ENCODE measurements at places on chromosomes 5 and 9.

DNA sequence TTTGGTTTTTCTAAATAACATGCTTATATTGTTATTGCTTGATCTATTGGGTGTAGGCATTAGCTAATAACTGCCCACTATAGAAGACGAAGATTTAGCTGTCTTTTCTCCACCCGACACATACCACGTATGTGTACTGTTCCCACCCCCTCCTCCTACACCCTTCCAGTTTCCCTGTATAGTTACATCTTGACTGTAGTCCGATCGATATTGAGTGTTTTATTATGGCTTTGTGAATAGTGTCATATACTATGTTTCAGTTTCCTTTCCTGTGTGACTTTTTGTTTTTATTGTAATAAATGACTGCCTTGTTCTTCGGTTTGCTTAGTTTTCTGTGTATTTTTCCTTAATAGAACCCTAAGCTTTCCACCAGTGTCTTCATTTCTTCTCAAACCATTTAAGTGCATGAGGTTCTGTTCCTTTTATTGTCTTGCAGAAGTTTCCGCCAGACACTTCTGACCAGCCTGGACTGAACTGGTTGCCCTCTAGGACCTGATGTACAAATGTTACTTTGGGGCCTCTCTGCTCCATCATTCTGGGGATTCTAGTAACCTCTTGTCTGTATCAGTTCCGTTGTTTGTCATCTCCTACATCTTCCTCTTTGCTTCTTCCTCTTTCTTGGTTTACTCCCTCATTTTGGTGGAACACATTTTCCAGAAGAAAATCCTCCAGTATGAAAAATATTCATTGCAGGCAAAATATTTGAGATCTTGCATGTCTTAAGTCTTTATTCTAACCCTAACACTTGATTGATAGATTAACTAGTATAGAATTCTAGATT, 61.8 kb downstream of the PRKACG start:
- DNase-seq: no peak

- no peak for DNase-seq
Observed at GRCh38 chr5:87002485-87002884, 265.2 kb upstream of the RASA1 start.

GRCh38 chr5:157328277-157328912, 62.5 kb downstream of the CYFIP2 start:
- peak; percentile 39 for DNase-seq

DNA sequence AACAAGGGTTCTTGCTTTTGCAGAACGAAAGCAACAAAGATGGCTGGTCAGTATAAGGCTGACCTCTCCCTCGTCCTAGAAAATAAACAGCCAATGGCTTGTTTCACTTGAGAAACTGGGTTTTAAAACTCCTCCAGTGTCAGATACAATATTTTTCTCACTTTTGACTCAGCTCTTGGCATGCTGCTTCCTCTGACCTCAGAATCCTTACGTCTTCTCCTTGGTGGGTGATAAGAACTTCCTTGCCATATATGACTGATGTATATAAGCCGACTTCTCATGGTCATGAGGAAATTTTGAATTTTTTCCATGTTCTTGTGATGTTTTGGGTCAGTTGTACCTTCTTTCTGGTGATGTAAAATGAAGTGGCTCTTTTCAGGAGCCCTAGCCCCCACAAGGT, 3.8 kb downstream of the ZNF618 start:
- no peak for DNase-seq

DNA sequence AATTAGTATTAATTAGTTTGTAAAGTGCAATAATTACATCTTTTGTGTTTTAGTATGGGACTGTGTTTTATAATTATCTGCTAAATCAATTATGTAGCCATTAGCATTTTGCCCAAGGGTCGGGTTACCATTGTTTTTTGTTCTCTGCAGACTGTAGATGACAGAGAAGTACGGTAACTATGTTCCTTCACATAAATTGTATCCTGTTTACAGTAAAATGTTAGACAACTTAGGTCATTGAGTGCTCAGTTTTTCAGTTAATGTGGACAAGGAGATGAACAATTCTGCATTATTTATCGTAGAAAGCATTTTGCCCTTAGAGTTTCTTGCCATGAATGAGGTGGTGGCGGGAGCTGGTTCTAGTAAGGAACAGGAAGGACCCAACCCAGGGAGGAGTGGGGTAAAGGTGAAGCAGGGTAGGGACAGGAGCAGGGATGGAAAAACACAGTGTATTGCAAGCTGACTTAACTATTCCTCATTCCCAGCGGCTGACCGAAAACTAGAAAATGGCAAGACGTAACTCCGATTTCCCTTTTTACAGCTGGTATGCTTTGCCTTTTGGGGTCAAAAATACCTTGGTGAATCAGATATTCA, 243.7 kb upstream of the SLC24A2 start:
- DNase-seq: no peak

- no peak for DNase-seq
Observed at GRCh38 chr9:133269537-133270362, 5.3 kb downstream of the ABO start.

DNA sequence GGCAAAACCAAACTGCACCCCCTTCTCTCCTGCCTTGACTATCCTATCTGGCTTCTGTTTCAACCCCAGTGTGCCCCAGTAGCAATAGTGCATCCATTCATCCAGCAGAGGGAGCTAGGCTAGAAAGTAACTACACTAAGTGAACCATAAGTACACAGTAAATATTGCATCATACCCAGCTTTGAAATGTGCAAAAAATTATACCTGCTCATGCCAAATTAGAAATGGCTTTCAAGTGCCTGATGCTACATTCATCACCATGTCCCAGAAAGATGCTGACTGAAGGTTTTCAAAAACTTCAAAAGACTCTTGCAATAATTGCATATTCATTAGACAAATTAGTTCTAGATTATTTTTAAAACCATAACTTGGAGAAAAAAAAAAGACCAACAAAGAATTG, 153.5 kb downstream of the PRELID2 start:
- peak; percentile 22 for DNase-seq

GRCh38 chr5:16579142-16579847, 37.5 kb downstream of the RETREG1 start:
- no peak for DNase-seq

DNA sequence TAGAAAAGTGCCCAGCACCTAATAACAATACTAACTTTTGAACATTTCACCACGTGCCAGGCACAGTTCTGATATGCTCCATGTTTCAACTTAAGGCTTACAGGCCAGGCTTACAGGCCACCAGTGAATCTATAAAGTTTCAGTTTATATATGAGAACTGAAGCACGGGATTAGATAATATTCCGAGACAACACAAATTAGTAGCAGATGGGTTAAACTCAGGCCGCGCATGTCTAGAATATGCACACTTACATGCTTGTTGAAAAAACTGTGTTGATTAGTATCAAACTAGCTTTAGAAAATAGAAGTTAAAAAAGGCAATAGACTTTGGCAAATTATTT, 587.9 kb downstream of the MTRR start:
- no peak for DNase-seq

GRCh38 chr5:1654786-1655495, 131.2 kb upstream of the LPCAT1 start:
- DNase-seq: no peak

DNA sequence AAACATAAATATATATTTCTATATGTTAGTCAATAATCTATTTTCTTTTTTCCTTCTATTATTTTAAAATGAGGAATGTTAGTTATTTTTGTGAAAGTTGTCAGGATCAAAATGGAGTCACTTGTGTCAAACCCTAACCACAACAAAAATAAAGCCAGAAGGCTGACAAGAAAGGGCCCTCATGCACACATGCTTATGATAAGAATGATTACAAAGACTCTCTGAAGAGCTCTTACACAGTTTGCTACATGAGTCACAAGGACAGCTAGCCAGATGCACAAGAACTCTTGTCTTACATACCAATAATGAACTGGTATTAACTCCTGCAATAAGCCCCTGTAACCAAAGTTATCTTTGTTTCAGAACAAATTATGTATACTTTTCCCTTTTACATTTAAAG, 64.7 kb downstream of the GGTA1 start:
- peak; percentile 9 for DNase-seq

- no peak for DNase-seq
Observed at GRCh38 chr5:154143211-154143641, 47.3 kb upstream of the GALNT10 start.

DNA sequence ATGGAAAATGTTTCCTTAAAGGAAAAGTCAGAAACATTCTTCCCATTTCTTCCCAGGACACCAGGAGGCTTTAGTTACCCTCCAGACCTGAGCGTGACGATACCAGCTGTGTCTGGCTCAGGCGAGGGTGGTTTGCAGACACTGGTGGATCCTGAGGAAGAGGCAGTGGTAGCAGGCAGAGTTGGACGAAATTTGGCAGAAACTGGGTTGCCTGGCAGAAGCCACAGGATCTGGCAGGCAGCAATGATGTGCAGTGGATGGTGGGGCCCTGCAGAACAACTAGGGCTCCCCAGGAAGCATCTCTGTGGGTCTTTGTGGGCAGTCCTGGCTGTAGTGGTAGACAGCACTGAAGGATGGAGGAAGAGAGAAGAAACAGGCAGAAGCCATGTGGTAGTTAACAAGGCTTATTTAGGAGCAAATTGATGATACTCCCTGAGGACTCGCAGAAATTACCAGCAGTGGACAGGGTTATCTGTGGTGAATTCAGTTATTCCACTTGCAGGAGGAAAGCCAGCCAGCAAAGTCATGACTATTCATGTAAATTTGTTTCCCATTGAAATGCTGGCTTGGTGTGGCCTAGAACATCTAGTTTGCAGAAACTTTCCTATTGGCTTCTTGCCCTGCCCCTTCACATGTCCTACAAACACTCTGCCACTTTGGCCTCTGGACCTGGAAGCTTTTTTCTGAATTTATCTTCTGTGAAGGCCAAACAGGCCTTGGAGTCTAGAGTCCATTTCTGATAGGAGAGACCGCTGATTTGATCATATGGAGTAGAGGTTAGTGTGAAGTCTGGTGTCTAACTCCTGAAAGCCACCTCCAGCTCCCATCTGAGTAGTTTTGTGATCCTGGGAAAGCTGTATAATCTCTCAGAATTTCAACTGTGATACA, 212.0 kb downstream of the DMRT2 start:
- no peak for DNase-seq

- no peak for DNase-seq
Observed at GRCh38 chr5:102792705-102793104, 37.6 kb downstream of the PAM start.

DNA sequence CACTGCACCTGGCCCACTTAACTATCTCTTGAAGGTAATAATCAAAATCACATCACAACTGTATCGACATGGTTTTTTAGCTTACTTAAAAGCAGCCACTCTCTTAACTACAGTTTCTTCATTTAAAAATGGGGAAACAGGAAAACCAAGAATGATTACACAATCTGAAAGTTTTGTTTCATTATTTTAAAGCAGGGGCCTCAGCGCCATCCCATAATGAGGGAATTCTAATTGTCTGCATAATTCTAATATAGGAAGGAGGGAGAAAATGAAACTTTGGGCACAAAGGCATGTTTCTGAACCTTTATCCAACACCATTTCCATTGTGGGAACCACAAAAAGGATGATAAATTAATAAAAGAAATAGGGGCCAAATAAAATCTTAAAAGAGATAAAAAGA, 7.6 kb downstream of the HACD4 start:
- no peak for DNase-seq

- DNase-seq: no peak
Observed at GRCh38 chr5:107915176-107915812, 244.6 kb upstream of the EFNA5 start.

- DNase-seq: no peak
Observed at GRCh38 chr9:76730801-76731200, 33.4 kb upstream of the PCA3 start.

Data from GM04504 (cell line).